NCI-H2171 (cell line): ENCODE measurements at places on chromosomes 12 and 14.

DNA sequence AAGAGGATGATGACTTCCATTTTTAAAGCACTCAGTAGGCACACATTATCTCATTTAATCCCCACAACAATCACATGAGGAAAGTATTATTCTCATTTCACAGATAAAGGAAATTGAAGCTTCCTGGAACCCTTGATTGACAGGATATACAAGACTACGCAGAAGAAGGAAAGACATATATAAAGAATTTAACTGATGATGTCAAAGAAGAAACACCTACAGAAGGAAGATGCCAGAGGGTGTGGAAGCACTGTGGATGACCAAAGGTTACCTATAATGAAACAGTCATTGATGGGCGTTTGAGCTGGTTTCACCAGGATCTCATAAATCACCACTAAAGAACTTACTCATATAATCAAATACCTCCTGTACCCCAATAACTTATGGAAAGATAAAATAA lies 197.4 kb downstream of the SLC25A21 start:
- DNase-seq: no peak

GRCh38 chr14:73958591-73958990 lies 8.5 kb downstream of the COQ6 start:
- no peak for DNase-seq

DNA sequence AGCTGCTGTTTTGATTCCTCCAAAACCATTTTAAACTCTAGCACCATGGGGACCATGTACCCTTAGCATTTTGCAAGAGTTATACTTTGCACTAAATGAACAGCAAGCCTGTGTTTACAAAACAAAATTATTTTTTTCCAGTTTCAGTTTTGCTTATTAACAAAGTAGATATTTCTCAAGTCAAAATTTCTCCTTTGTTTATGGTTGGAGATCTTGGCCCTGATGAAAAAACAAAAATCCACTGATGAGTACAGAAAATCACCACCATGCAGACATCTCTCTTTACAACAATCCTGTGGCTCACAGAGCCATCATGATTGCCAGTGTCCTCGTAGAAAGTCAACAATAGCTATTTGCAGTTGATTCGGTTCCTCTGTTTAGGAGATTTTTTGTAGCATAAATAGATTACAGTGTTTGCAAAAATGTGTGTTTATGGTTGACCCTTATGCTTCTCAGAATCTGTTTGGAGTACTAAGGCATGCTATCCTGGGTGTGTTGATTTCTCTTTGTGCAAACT lies 201.1 kb upstream of the NUDT4 start:
- no peak for DNase-seq

- no peak for DNase-seq
Observed at GRCh38 chr14:37864861-37865718, 269.7 kb downstream of the TTC6 start.

- peak; percentile 69 for DNase-seq
Observed at GRCh38 chr14:91059576-91060350, 678 bp downstream of the RPS6KA5 start.

- no peak for DNase-seq
Observed at GRCh38 chr12:77980782-77981181, 150.1 kb downstream of the NAV3 start.

- DNase-seq: peak; percentile 64
Observed at GRCh38 chr12:58844161-58844560, 76.1 kb downstream of the LRIG3 start.

DNA sequence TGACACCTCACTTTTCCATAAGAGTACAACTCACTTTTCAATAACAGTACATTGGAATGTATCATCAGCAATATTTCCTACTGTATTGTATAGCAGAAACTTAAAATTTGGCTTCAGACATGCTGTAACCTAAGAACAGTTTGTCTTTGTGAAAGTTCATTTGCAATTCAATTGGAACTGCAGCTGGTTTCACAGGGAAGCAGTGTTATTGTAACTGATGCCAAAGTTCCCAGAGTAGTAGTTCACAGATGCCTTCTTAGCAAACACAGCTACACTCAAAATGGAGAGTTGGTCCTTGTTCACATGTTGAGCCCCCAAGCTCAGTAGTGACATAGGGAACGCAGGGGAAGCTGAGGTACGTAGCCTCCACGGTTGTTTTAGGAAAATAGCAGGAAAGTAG lies 23.3 kb downstream of the PPP1R36 start:
- no peak for DNase-seq
